ENCODE measurements at places on chromosomes 2 and 18. TPM values are rescaled to one million over a fixed set of nuclear protein-coding genes. Genes with fewer than 3 reads are reported as not detected.

- no peak for DNase-seq
These were observed 78.2 kb downstream of the COA5 start for GRCh38 chr2:98530114-98530513.

- no peak for DNase-seq
These were observed 105.3 kb downstream of the CABLES1 start for GRCh38 chr18:23240609-23240930.

GRCh38 chr2:230714136-230714480 lies 1.5 kb downstream of the CAB39 start:
- peak; percentile 77 for DNase-seq

NFATC1 gene
- 91.1 TPM for total RNA-seq

- DNase-seq: no peak
These were observed 32.1 kb downstream of the ATF2 start for GRCh38 chr2:175135862-175136261.

DNA sequence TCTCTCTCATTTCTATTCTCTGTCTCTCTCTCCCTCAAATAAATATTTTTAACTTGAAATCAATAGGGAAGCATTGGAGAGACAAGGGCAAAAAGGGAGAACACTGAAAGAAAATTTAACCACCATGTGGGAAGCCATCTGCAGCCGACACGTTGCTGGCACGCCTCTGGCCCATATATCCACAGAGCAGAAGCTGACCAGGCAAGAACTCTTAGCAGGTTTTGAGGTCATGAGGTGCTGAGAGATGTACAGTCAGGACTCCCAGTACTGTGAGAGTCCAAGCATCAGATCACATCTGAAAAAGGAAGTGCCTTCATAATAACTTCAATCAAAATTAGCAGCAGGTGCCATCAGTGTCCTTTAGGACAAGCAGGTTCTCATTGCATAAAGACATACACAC lies 156.6 kb downstream of the AKAIN1 start:
- no peak for DNase-seq

- no peak for DNase-seq
These were observed 40.4 kb upstream of the SMAD2 start for GRCh38 chr18:47970664-47971531.

DNA sequence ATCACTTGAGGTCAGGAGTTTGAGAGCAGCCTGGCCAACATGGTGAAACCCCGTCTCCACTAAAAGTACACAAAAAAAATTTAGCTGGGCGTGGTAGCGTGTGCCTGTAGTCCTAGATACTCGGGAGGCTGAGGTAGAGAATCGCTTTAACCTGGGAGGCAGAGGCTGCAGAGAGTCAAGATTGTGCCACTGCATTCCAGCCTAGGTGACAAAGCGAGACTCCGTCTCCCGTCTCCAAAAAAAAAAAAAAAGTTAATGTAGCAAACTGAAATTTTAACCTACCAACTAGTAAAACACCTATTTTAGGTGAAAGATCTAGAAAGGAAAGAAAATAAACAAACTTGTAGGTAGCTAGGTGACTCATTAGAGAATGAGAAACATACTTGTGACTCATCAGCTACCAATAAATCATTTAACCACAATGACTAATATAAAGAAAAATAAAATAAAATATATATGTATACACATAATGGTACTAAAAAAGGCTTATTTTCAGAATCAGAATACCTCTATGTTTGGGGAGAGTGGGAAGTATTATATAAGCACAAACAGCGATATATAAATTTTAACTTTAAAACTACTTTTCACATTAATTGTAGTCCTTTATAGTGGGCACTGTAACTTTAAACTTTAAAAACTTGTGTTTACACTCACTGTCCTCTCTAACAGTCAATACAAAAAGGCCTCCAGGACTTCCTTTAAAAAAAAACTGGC lies 36.6 kb downstream of the DARS1 start:
- DNase-seq: no peak

PLGLB1 gene
- 1.3 TPM for total RNA-seq

PIEZO2 gene
- total RNA-seq: not detected

GRCh38 chr18:76991021-76991688 lies 141.4 kb downstream of the MBP start:
- DNase-seq: no peak

- no peak for DNase-seq
These were observed 153.6 kb downstream of the ALK start for GRCh38 chr2:29767606-29768335.

DNER gene
- not detected for total RNA-seq

- no peak for DNase-seq
These were observed 160.8 kb downstream of the TGIF1 start for GRCh38 chr18:3610813-3611212.

CLEC4F gene
- total RNA-seq: not detected

GRCh38 chr2:37415128-37415820 lies 70.8 kb downstream of the QPCT start:
- DNase-seq: no peak

GRCh38 chr2:175207741-175208438 lies 26.4 kb upstream of the ATP5MC3 start:
- DNase-seq: peak; percentile 64

FBXO41 gene
- 23.6 TPM for total RNA-seq

EGR4 gene
- 0.14 TPM for total RNA-seq

GRCh38 chr2:100759901-100760300 lies 60.0 kb upstream of the NPAS2 start:
- DNase-seq: no peak

DNA sequence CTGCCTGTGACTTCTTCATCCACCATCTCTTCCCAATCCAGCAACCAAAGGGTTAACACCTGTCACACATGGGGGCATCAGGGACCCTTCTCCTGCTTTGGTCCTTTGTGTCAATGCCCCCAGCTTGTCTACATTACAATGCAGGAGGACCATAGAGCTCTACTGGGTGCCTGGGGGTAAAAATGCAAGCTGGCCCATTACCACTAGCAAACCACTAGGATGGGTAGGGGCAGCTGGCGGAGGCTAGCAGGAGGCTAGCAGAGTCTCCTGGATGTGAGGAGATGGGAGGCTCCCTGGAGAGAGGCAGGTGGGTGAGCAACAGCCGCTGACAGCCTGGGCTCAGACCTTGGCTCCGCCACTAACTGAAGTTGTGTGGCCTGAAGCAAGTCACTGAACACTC lies 153.4 kb upstream of the SKOR2 start:
- DNase-seq: no peak

GRCh38 chr2:197140045-197140444 lies 170.5 kb downstream of the ANKRD44 start:
- DNase-seq: no peak

FOXI3 gene
- total RNA-seq: not detected

DNA sequence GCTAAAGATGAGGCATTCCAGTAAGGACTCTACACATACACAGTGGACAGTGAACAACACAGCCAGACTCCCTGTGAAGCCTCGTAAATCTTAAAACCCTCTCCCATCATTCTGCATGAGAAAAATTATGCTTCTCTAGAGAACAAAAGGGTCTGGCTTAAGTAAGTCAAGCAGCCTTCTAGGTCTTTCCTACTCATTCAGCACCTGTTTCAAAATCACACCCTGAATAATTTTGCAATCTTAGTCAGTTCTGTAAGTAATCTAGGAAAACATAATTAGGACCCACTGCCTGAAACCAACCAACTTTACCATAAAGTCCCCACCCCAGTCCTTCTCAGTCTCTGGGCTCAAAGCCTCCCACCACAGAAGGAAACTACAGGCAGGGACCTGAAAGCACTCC lies 19.7 kb downstream of the IAH1 start:
- DNase-seq: no peak

GRCh38 chr2:62208758-62209114 lies 12.8 kb downstream of the B3GNT2 start:
- DNase-seq: peak; percentile 70

GRCh38 chr2:150047620-150048222 lies 439.7 kb downstream of the RND3 start:
- no peak for DNase-seq

ALK gene
- total RNA-seq: not detected

GRCh38 chr2:241156971-241157441 lies 6.7 kb downstream of the PPP1R7 start:
- no peak for DNase-seq

KIAA2012 gene
- total RNA-seq: not detected

GRCh38 chr2:70557171-70557838 lies 3.7 kb upstream of the TGFA start:
- no peak for DNase-seq

Data from CD8-positive, alpha-beta T cell (primary cell).